ENCODE measurements at places on chromosomes 4 and X.
A peak's percentile ranks its signal among the peaks of the same experiment; 100 is the strongest.

DNA sequence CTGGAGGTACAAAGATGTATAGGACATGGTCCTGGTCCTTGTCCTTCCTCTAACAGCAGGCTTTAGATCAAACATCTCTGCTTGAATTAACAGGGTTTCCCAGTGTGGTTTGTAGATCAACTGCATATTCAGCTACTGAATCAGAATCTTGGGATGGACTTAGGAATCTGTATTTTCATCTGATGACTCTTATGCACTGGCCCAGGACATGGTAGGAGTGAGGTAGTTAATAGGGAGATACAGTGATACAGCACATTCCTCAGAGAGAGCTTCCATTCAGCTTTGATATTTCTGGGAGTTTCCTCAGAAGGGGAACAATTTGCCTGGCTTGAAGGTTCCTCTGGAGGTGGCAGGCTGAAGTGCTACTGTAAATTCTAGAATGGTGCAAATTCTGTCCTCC is 203.1 kb downstream of the LARP7 start:
- DNase-seq: no peak

DNA sequence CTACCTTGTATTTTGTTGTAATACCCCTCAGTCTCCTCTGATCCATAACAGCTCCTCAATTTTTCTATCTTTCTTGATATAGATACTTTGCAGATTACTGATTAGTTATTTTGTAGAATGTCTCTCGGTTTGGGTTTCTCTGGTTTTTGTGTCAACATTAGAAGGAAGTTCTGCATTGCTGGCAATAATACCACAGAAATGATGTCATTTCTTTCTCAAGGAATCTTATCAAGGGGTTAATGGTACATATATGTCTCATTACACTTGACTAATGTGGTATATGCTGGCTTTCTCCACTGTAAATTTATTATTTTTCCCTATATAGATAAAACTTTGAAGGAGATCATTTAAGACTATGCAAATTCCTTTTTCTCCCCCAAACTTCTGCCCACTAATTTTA is 183.6 kb upstream of the DKK2 start:
- DNase-seq: no peak

DNA sequence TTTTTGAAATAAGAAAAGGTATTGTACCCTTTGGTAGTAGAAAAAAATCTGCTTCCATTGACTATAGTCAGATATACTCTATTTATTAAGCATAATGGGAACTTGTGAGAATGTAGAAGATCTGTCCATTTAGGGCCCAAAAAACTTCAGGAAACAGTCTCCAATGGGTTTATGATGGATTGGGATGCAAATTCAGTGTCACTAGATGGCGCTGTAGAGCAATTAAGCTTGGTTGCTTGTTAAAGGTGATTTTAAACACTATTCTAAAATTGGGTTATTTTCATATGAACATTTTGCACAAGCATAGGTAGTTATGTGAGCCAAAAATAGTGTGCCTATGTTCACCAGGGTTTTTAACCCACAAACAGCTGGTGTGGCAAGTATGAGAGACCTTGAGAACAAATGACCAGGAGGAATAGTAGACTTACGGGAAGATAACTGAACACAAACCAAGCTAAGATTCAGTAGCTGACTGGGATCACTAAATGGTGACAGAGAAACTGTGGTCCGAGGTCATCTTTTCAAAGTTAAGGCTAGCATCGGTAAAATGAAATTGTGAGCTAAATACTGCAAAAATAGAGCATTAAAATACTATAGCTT is 80.3 kb upstream of the LSM6 start:
- DNase-seq: peak; percentile 27

- no peak for DNase-seq
Observed at GRCh38 chr4:168633496-168633895, 136.6 kb downstream of the PALLD start.

GRCh38 chr4:54745031-54745770 is 87.4 kb downstream of the KIT start:
- no peak for DNase-seq
